ENCODE measurements at places on chromosomes 7 and 10. TPM values are rescaled to one million over a fixed set of nuclear protein-coding genes. Genes with fewer than 3 reads are reported as not detected.

The ENKUR gene
- total RNA-seq: not detected

The HNRNPF gene
- total RNA-seq: 383 TPM

The ZNF488 gene
- total RNA-seq: 0.93 TPM

The CCL26 gene
- total RNA-seq: not detected

The MMRN2 gene
- not detected for total RNA-seq

The OR2AE1 gene
- total RNA-seq: not detected

The GPR26 gene
- total RNA-seq: not detected

The KCP gene
- not detected for total RNA-seq

The RPEL1 gene
- not detected for total RNA-seq

The GNAT3 gene
- not detected for total RNA-seq

The UTF1 gene
- not detected for total RNA-seq

The YKT6 gene
- 57.3 TPM for total RNA-seq

The LIPM gene
- total RNA-seq: not detected

The NME8 gene
- total RNA-seq: not detected

The ZNF398 gene
- 5.0 TPM for total RNA-seq

The SAMD9 gene
- 2.9 TPM for total RNA-seq

The CAMK2B gene
- 0.30 TPM for total RNA-seq

The PNLIPRP3 gene
- not detected for total RNA-seq

The PIP gene
- not detected for total RNA-seq

The MGMT gene
- total RNA-seq: 24.6 TPM

The BET1 gene
- total RNA-seq: 25.9 TPM

The FEZF1 gene
- total RNA-seq: not detected

The VWDE gene
- 1.9 TPM for total RNA-seq

The ZNF425 gene
- total RNA-seq: 0.57 TPM

The PTPRN2 gene
- 0.54 TPM for total RNA-seq

The NUPR2 gene
- not detected for total RNA-seq

The MYOZ1 gene
- not detected for total RNA-seq

The NEUROG3 gene
- not detected for total RNA-seq

The PNLIPRP2 gene
- total RNA-seq: not detected

The TBC1D12 gene
- 0.33 TPM for total RNA-seq

The CCL24 gene
- not detected for total RNA-seq

The STK31 gene
- total RNA-seq: not detected

The CCDC3 gene
- total RNA-seq: 0.14 TPM

Data from activated naive CD4-positive, alpha-beta T cell treated with anti-CD3 and anti-CD28 coated beads for 36 hours (primary cell).